NCI-H2081 treated with DMSO at 0.1 percent for 48 hours (cell line): ENCODE measurements at places on chromosomes 16 and 17.

DNA sequence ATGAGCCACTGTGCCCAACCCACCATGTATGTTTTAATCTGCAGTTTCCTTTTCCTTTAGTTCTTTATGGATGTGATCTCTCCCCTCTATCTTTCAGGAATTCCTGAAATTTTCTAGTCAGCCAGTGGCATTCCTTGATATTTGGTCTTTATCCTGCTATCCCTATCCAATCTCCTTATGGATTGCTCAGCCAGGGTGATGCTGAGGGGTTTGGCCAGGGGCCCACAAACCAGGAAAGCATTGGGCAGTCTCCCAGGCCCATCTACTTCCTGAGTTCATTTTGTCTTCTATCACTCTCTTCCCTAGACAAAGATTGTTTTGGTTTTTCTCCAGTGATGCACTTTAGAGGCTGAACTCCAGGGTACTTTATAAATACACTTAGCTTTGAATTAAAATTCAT, 115.9 kb downstream of the KATNIP start:
- no peak for DNase-seq

- no peak for DNase-seq
Measured at GRCh38 chr17:17675925-17676534, 5.2 kb upstream of the RAI1 start.

GRCh38 chr16:28983644-28984043, 1.2 kb upstream of the LAT start:
- DNase-seq = no peak

GRCh38 chr17:65243838-65244625, 106.9 kb downstream of the RGS9 start:
- no peak for DNase-seq

DNA sequence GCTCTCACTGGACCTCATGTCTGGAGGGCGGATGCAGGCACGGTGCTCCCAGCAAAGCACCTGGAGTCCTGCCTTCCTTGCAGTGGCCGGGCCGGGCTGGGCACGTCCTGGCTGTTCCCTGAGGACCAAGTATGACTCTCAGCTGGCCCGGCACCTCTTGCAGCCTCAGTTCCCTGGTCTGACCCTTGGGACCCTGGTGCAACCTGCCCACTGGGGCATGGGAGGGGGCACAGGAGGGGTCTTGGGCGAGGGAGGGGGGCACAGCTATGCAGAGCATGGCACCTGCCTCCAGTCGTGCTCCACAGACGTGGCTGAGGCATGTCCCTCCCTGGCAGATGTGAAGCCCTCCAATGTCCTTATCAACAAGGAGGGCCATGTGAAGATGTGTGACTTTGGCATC, 19.6 kb downstream of the MAP2K3 start:
- DNase-seq = no peak

- no peak for DNase-seq
Measured at GRCh38 chr16:12898551-12898950, 2.8 kb upstream of the SHISA9 start.

DNA sequence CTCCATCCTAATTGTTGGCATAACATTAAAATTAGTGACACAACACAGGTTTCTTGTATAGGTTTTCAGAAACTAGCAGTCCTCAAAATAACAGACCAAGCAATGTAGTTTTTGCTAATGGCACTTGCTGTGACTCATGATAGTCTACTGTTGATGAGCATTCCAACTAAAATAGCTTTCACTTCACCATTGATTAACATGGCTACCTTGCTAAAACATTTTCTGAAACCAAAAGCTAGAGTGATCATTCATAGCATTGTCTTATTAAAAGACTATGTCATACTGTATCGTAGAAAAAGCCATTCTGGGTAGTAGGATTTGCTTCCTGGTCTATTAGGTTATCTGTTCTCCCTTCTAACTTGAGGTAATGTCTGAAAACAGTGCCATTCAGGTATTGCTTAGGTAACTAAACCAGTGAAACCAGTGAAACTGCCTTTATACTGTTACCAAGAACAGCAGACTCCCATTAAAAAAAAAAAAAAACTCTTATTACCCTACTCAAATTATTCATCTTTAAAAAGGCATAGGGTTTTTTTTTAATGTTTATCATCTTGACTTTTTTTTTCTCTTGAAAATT, 2.5 kb upstream of the CLTC start:
- no peak for DNase-seq

DNA sequence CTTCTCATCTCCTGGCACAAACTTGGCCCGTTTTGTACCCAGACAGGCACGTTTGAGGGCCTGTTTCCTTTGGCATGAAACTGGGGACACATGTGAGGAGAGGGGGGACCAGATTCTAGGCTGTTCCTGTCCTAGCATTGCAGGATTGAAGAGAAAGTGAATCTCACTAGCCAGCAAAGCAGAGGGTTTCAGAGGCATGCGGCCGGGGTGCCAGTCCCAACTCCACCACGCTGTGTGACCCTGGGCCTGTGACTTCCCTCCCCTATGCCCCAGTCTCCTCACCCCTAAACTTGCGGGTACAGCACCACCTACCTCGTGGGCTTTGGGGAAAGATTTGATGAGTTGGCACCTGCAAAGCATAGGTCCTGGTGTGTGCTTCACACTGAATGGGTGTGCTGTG, 53.5 kb upstream of the CIBAR2 start:
- no peak for DNase-seq

DNA sequence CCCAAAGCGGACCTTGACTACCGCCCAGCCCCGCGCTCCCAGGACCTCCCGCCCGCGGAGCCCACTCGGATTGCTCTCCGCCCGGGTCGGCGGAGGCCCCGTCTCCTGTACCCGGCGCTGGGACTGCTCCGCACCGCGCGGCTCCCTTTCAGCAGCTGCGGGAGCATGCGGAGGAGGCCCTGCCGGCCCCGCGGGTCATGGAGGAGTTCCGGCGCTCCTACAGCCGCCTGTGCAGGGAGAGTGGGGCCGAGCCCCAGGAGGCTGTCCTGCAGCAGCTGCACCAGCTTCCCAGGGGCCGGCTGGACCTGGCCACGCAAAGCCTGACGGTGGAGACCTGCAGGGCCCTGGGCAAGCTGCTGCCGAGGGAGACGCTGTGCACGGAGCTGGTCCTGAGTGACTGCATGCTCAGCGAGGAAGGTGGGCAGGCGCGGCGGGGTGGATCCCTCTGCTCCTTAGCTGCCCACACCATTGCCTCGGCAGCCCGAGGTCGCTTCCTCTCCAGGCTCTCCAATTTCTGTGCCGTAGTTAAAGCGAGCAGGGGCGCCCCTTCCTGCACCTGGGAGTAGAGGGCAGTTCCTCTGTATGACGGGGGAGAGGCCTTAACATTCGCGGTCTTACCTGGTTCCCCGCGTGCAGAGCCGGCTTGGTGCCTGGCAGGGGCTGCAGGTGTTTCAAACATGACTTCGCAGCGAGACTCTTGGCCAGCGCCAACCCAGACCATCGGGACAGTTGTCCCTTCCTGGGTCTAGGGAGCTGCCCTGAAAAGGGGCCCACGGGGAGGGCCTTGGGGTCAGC, 539 bp downstream of the LRRC45 start:
- no peak for DNase-seq

- no peak for DNase-seq
Measured at GRCh38 chr17:11896199-11896598, 101.1 kb downstream of the ZNF18 start.

DNA sequence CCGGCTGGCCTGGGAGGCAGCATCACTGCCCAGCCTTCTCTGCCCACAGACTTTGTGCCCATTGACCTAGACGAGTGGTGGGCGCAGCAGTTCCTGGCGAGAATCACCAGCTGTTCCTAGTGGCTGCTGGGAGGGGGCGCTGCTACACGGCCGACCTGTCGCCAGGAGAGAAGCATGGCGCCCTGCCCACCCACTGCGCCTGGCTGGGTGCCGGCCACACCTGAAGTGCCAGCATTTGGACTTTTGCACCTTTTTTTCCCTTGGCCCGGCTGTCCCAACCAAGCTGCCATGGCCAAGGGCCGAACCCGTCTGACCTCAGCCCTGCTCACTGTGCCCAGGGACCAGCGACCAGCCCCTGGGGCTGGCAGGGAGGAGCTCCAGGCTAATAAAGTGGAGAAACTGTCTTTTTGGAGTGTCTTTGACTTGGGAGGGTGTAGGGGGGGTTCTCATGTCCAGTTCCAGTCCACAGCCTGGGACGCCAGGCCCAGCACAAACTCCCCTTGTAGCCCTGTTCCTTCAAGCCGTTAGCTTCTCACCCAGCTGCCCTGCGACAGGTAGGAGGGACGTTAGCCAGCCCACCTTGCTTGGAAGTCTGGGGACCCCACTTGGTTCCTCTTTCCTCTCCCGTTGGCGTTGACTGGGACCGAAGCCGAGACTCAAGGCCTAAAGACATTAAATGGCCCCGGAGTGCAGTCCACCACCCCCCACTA, 939 bp upstream of the WDR90 start:
- no peak for DNase-seq

DNA sequence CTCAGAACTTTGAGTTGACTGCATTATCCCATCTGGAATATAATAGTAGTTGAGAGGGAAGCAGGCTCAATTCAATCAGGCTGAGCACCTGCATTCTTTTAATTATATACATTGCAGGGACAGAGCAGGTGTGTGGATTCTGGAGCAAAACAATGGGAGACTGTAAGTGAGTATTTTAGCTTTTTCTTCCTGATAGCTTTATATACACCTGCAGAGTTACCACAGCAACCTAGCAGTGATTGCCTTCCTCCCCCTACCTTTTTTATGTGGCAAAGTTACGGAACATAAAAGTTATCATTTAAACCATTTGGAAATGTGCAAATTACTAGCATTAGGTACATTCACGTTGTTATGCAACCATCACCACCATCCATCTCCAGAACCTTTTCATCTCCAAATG, 25.4 kb upstream of the RHOT1 start:
- DNase-seq = peak; percentile 85

DNA sequence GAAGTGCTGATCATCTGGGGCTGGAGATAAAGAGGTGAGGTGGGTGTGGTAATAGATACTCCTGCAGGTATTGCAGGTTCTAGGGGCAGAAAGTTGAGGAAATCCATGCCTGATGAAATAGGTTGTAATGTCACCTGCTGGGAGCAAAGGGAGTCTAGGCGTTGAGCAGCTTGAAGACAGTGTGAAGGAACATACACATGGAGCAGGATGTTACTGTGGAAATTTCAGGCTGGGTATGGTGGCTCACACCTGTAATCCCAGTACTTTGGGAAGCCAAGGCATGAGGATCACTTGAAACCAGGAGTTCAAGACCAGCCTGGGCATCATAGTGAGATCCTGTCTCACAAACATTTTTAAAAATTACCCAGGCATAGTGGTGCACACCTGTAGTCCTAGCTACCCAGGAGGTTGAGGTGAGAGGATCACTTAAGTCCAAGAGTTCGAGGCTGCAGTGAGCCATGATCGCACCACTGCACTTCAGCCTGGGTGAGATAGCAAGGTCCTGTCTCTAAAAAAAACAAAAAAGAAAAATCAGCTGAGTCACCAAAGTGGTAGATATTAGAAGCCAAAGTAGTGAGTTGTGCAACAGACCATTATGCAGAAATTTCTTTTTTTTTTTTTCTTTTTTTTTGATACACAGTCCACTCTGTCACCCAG, 9.1 kb upstream of the CRYBA1 start:
- no peak for DNase-seq

DNA sequence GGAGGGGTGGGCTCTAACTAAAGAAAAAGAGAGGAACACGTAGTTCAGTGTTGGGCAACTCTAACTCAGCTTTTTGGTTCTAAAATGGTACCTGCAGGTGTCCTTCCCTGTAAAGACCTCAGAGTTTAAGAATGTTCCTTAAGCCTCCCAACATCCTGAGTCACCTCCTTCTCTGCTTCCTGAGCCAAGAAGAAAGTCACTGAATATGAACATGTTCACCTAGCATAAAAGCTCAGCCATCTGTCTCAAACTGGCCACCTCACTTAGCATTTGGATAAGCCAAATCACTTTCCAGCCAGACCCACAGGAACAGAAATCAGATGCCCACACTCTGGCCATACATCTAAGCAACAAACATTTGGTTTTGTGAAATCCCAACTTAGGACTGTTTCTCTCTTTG, 3.7 kb downstream of the TMEM98 start:
- DNase-seq = no peak

DNA sequence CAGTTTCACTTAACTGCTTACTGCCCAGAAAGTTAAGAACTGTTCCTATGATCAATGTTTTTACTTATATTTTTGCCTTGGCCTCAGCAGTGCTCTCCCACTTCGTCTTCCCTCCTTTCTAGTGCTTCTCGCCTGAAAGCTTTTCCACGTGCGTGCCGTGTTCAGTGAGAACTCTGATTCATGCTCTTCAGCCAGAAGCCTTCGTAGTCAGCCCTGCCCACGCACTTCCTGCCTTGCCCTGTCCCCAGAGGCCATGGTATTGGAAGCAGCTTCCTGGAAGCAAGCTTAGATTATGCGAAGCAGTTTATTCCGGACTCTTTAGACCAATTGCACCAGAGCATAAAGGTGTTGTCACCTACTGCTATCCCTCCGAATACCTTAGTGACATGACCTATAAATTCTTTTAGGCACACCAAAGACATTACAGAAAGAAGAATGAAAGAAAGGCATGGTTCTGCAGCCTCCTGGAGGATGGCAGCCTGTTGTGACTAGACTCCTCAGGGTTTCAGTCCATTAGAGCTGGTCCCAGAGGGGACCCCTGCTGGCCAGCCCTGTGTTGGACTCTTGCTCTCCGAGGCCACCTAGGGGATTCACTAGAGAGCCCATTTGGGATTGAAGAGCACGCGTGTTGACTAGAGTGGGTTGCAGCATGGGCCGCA, 105.2 kb downstream of the RPTOR start:
- no peak for DNase-seq

DNA sequence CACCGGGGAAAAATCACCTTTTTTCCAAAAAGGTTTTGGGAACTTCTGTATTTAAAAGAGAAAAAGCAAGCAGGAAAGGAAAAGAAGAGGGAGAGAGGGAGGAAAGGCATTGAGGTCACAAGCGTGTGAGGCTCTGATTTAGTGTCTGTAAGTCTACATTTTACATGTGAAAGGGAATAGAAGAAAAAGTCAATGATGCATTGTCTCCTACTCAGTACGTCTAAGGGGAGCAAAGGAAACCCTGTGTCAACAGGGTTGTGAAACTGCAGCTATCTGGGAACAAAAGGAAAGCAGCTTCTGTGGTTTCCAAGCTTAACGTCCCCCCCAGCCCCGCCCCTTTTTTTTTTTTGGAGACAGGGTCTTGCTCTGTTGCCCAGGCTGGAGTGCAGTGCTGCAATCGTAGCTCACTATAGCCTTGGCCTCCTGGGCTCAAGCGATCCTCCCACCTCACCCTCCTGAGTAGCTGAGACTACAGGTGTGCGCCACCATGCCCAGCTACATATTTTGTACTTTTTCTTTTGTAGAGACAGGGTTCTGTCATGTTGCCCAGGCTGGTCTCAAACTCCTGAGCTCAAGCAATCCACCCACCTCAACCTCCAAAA, 1.8 kb upstream of the CDC42EP4 start:
- DNase-seq = no peak

GRCh38 chr16:84521497-84521770, 17.0 kb upstream of the MEAK7 start:
- DNase-seq = no peak

- DNase-seq = no peak
Measured at GRCh38 chr17:12974005-12974531, 43.8 kb downstream of the ELAC2 start.

GRCh38 chr16:2520097-2520783, at the start of gene AMDHD2:
AMDHD2 (plus strand) TSS chr16:2520371; CDS start chr16:2520459, 88 bp downstream.
- peak; percentile 28 for DNase-seq

GRCh38 chr16:74451951-74452758, 30.9 kb upstream of the CLEC18B start:
- no peak for DNase-seq

- no peak for DNase-seq
Measured at GRCh38 chr16:66927918-66928649, 2.7 kb upstream of the RRAD start.
